Stimulated activated CD8-positive, alpha-beta memory T cell treated with anti-CD3 and anti-CD28 coated beads, Interleukin-2, amount 100 ng/mL, for 1 hour (primary cell): ENCODE measurements at places on chromosomes 5 and 9.

- DNase-seq = no peak
Observed at GRCh38 chr5:144177548-144177947, 6.9 kb downstream of the KCTD16 start.

- no peak for DNase-seq
Observed at GRCh38 chr5:153079396-153079795, 411.1 kb upstream of the GRIA1 start.

- DNase-seq = no peak
Observed at GRCh38 chr5:172686111-172686510, 45.0 kb downstream of the NEURL1B start.

DNA sequence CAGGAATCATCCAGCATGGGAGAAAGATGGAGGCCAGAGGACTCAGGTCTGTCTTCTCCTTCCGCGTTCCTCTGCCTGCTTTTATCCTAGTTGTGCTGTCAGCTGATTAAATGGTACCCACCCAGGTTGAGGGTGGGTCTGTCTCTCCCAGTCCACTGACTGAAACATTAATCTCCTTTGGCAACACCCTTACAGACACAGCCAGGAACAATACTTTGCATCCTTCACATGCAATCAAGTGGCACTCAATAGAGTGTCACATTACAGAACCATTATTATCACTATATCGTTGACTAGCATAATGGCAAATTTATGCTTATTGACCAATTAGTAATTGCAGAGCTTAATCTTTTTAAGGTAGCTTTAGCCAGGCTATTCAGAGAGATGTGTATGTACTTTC is 64.8 kb downstream of the UNC13B start:
- no peak for DNase-seq

DNA sequence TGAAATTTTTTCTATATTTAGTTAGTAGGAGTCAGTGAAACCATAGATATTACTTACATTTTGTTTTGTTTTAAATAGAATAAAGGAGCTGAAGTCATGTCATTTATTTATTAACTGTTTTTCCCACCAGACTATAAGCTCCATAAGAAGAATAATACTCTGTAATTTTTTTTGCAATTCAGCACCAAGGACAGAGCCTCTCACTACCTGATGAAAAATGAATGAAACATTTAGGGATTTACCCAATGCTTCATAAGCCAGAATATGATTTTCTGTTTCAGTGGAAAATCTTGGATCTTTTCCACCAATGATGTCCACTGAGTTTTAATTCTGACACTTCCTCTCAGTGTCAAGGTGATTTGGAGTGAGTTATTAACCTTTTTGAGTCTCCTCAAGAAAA is 624.9 kb upstream of the GRAMD2B start:
- DNase-seq = no peak
